Esophagus mucosa (tissue), 1 donor: ENCODE measurements at places on chromosomes 7 and 10.
A peak's percentile ranks its signal among the peaks of the same experiment; 100 is the strongest.

- ATAC-seq, result no peak
Observed at GRCh38 chr7:41779918-41780317, 77.0 kb upstream of the INHBA start.

- ATAC-seq, result no peak
Observed at GRCh38 chr7:69698109-69698825, 100.0 kb downstream of the AUTS2 start.

DNA sequence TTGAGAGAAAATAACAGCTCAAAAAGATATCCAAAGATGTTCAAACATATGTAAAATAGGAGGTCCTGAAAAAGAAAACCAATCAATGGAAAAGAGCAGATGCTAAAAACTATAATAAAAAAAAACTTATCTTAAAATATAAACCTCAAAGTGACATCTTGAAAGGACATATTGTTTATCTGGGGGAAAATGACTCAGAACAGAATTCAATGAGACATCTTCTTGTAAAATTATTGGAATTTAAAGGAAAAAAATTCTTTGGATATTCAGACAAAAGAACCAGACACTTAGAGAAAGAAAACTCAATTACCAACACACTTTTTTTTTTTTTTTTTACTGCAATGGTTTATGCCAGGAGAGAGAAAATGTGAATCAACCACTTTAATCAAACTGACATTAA lies 58.9 kb downstream of the NAMPT start:
- ATAC-seq, result no peak

GRCh38 chr7:33805630-33806233 lies 99.6 kb upstream of the BMPER start:
- no peak for ATAC-seq

GRCh38 chr7:28958235-28958979 lies at the start of gene TRIL:
Gene TRIL (minus strand): TSS chr7:28958330. CDS start chr7:28958046, 284 bp downstream.
- peak; percentile 35 for ATAC-seq

- no peak for ATAC-seq
Observed at GRCh38 chr10:123160311-123160980, 6.2 kb downstream of the BUB3 start.

- no peak for ATAC-seq
Observed at GRCh38 chr7:154905146-154905545, 97.8 kb downstream of the PAXIP1 start.

GRCh38 chr7:100867040-100867775 lies at the start of gene TRIP6:
Gene TRIP6 (plus strand): TSS chr7:100867387. CDS start chr7:100867498, 111 bp downstream.
- peak; percentile 61 for ATAC-seq

DNA sequence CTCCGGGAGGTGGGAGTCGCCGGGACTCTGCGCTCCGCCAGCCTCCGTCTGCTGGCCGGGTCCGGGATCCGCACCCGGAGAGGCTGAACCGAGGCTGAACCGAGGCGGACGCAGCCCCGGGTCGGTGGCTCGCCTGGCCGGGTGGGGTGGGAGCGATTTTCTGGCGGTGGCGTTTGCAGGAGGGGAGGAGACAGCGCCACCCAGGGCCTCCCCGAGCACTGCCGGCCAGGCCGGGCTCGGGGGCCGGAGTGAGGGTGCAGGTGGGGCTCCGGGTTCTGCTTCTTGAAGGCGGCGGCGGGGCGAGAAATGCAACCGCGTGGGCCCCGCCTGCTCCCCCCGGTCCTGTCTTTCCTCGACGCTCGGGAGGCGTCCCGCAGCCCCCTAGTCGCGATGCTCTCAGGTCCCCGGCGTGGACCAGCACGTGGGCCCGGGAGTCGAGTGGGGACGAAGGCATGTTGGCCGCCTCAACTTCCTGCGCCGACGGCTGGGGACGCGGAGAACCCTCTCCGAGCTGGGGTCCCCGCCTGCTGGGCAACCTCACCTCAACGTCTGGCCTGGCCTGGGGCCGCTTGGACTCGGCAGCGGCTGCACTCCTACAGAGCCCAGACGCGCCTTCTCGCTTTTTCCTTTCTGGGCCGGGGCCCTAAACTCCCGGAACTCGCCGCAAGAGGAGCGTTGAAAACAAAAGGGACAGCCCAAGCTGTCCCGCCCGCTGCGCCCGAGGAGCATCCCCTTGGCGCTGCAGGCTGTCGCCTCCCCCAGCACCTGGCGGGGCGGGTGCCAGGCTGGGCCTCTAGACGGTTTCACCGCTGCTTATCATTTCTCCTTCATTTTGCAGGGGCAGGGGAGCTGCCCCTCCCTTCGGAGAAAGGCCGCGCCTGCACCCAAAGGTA lies 25.2 kb upstream of the VAX1 start:
- ATAC-seq, result no peak

DNA sequence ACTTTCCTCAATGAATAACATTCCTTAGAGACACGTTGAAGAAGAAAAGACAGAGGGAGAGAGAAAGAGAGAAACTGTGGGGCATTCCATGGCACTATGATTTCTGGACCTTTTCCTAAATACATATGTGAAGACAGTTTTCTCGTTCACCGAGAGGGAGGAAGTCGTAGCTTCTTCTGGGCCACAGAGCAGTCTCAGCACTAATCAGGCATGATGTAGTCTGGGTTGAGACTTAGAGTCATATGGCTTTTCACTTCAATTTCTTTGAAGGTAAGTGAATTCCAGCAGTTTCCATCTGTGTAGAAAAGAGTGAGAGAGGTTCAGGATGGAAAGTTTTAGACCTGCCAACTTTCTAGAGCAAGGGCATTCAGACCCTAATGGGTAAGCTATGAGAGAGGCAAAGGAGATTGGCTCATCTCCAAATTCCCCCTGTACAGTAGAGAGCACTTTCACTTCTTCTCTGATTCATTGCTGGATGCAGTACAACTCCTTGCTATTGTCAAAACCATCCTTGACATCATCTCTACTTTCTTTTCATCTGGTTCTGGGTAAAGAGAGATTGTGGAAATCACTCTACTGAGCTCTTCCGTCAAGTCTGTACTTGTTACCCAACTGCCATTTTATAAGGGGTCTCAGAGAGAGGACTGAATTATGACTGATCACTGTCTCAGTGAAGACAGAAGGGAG lies 31.5 kb upstream of the OR9A4 start:
- no peak for ATAC-seq

GRCh38 chr10:120145107-120145506 lies 252.6 kb downstream of the SEC23IP start:
- no peak for ATAC-seq

DNA sequence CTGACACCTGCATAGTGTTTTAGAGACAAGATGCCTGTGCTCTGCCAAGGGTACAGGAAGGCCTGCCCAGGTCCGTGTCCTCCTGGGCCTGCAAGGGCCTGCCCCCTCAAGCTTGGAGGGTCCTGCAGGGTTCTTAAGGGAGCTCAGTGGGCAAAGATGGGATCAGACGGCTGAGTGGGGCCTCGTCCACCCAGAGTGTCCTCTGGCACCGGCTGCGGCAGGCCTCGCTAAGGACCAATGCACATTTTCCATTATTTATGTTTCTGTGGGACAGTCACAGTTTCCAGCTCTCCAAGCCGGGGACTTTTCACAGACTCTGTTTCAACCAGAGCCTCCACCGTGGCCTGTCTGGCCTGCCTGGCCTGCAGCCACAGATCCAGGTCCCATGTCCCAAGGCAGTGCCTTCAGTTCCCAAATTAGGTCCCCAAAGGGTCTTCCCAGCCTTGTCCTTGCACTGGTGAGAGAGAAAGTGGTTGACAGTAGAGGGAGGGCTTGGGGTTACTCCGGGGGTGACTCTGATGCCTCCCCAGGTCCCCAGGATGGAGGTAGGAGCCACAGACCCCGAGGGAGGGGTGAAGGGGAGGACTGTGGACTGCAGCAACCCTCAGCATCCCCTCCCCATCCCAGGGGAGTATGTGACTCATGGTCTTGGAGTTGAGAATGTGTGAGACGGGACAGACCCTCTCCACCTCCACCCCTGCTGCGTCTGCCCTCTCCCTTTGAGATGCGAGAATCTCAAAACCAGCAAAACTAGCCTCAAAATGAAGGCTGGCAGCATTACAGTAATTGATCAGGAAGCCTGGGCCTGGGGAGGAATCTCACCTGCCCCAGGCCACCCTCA lies 14.8 kb downstream of the MYL10 start:
- no peak for ATAC-seq

GRCh38 chr10:100318207-100318606 lies 11.8 kb downstream of the PKD2L1 start:
- ATAC-seq, result no peak

- no peak for ATAC-seq
Observed at GRCh38 chr10:78078539-78079330, 45.1 kb downstream of the RPS24 start.

DNA sequence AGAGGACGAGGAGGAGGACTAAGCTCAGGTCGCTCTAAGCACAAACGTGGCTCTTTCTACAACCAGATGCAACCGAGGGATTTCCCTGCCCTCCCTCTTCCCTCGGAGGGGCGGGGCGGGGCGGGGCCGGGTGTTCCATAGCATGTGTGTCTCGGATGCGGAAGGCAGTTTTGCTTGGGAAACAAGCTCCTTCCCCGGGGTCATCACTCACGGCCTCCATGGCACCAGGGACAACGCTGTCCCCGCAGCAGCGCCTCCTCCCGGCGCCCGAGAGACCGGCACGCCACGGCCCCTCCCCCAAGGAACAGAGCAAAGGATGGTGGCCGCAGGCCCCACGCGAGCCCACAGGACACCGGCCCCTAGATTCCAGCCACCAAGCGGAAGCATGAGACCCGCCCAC lies 110.5 kb downstream of the PAXIP1 start:
- no peak for ATAC-seq

GRCh38 chr10:26534384-26534783 lies 96.2 kb downstream of the APBB1IP start:
- no peak for ATAC-seq

- no peak for ATAC-seq
Observed at GRCh38 chr7:13032576-13032975, 345.1 kb downstream of the ARL4A start.

- no peak for ATAC-seq
Observed at GRCh38 chr10:133187091-133187905, 27.3 kb downstream of the KNDC1 start.

DNA sequence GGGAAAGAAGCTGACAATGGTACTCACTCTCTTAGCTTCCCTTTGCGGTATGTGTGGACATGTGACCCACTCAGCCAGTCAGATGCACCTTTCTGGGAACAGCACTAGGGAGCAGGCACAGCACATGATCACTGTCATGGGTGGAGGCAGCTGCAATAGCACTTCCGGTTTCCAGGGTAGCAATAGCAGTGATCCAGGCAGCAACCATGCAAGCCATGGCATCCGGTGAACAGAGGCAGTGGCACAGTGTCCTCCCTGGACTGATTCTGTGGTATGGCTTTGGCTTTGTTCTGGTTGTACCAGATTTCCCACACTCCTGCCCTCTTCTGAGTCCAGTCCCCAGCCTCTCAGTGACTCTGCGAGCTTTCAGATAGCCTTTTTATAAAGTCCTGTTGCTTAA lies 86.8 kb upstream of the NAMPT start:
- peak; percentile 53 for ATAC-seq

DNA sequence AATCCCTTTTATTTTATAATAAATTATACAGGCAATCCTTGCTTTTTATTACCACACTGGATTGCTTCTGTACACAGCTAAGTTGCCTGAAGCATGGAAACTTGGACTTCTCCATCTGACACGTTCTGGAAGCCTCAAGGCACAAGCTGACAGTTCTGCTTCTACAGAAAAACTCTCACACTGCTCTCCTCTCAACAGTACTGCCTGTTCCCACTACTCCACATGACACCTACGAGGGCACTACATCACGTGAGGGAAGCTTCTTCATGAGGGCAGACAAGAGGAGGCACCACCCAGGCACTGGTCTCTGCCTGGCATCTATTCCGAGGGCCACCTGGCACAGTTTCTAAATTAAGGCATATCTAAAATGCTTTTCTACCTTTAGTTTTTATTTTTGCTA lies 16.8 kb upstream of the FAM133B start:
- ATAC-seq, result no peak

- ATAC-seq, result peak; percentile 10
Observed at GRCh38 chr7:17305387-17306171, 7.1 kb downstream of the AHR start.

DNA sequence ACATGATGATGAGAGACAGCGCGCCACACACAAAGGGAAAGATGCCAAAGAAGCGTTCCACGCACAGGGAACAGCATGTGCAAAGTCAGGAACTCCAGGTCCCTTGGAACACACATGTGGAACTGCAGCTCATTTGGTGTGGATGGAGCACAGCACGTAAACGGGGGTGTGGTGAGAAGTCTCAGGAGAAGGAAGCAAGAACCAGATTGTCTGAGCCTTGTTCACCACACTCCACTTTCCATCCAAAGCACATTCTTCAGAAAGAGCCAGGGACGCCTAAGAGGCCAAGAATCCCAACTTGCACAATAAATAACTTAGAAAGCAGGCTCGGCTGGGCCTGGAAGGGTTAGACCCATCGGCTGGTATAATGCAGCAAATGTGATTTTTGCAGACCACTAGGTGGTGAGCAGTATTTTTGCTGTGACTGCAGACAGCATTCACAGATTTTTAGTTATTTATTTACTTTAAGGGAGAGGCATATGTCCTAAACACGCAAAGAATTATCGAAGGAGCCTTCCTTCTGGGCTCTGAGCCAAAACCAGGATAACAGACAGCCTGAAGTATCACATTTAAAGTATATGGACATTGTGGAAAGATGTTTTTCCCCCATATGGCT lies 27.9 kb upstream of the ASCC1 start:
- ATAC-seq, result peak; percentile 2

DNA sequence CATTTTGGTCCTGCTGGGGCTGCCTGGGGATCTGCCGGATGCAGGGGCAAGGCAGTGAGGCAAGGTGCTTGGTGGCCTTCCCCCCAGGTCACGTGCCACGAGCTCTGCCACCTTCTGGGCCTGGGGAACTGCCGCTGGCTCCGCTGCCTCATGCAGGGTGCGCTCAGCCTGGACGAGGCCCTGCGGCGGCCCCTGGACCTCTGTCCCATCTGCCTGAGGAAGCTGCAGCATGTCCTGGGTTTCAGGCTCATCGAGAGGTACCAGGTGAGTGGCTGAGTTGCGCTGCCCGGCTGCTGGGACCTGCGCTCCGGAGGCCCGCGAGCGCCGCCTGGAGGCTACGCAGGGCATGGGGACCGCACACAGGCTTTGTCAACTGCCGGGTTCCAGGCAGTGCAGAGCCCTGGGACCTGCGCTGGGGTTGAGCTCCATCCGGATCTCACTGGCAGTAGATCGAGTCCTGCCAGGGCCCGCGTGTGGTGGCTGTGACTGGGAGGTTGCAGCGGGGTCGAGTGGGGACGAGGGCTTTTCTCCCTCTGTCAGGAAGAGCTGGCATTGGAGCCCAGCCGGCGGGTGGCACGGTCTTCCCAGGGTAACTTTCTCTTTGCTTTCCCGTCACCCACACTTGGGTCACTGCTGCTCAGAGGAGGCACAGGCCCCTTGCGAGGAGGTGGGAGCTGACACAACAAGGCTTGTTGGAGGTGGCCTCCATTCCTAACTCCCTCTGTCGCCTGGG lies 21.7 kb downstream of the AMZ1 start:
- peak; percentile 87 for ATAC-seq

- no peak for ATAC-seq
Observed at GRCh38 chr7:79290841-79291497, 162.5 kb downstream of the MAGI2 start.

DNA sequence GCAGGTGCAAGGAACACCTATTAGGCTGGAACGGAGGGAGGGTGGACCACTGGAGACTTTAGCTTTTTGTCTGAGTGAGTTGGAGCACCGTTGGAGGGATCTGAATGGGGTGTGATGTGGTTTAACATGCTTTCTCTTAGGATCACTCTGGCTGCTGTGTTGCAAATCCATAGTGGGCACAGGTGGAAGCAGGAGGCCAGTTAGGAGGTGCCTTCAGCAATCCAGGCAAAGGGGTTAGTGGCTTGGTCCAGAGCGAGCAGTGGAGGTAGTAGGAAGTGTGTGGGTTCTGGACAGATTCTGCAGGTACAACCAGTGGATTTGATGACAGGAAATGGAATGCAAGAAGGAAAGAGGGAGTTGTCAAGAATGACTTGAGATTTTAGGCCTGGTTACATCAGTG lies 95.0 kb downstream of the MMRN2 start:
- no peak for ATAC-seq
